NCI-H446 treated with DMSO at 0.1 percent for 48 hours (cell line): ENCODE measurements at places on chromosomes 4 and X.
A peak's percentile ranks its signal among the peaks of the same experiment; 100 is the strongest.

DNA sequence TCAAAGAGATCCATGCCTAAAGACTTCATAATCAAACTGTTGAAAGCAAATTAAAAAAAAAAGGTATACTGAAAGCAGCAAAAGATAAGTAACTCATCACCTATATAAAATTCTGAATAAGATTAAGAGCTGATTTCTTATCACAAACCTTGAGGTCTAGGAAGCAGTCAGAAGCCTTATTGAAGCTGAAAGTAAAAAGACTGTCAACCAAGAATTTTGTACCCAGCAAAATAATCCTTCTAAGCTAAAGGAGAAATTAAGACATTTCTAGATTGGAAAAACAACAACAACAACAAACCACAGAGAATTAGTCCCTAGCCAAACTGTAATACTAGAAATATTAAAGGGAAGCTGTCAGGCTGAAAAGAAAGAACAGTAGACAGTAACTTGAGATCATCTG, 622.9 kb downstream of the PCDH7 start:
- DNase-seq = no peak

- DNase-seq = no peak
Measured at GRCh38 chrX:41542135-41542534, 95.0 kb downstream of the NYX start.

DNA sequence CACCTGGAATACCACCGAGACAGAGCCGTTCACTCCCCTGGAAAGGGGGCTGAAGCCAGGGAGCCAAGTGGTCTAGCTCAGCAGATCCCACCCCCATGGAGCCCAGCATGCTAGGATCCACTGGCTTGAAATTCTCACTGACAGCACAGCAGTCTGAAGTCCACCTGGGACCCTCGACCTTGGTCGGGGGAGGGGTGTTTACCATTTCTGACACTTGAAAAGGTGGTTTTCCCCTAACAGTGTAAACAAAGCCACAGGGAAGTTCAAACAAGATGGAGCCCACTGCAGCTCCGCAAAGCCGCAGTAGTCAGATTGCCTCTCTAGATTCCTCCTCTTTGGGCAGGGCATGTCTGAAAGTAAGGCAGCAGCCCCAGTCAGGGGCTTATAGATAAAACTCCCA, 243.2 kb downstream of the RASL11B start:
- no peak for DNase-seq

- no peak for DNase-seq
Measured at GRCh38 chrX:40130207-40130606, 32.4 kb upstream of the BCOR start.

DNA sequence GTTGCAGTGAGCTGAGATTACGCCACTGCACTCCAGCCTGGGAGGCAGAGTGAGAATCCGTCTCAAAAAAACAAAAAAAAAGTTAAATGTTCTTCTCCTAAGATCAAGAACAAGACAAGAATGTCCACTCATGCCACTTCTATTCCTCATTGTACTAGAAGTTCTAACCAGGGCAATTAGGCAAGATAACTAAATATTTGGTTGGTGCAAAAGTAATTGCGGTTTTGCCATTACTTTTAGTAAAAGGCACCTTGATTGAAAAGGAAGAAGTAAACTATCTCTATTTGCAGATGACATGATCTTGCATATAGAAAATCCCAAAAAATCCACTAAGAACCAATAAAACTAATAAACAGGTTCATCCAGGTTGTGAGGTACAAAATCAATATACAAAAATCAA, 24.0 kb upstream of the SLC7A3 start:
- DNase-seq = no peak

GRCh38 chr4:8748236-8748575, 123.4 kb downstream of the HMX1 start:
- no peak for DNase-seq

GRCh38 chr4:118835571-118836300, at the start of gene SEC24D:
TSS of gene SEC24D (minus strand) at chr4:118836126. CDS start at chr4:118833696, 2,430 bp downstream.
- peak; percentile 64 for DNase-seq

GRCh38 chr4:121814756-121815155, 8.9 kb downstream of the CCNA2 start:
- DNase-seq = no peak

- DNase-seq = no peak
Measured at GRCh38 chrX:39011454-39012221, 210.4 kb downstream of the MID1IP1 start.

DNA sequence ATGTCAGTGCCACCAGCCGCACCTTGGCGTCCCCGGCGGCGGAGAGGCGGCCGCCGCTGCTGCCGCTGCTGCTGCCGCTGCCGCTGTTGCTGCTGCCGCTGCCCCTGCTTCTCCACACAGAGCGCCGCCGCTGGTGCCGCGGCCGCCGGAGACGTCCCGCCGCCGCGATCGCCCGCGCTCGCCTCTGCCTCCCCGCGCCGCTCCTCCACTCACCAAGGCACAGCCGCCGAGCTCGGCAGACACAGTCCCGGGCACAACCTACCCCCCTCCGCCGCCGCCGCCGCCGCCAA, at the start of gene PPP3CA:
Gene PPP3CA (minus strand): TSS at position 260 of the 290 bp plus-strand sequence.
- DNase-seq = no peak

- no peak for DNase-seq
Measured at GRCh38 chr4:48681856-48682255, 98.2 kb downstream of the FRYL start.

GRCh38 chr4:105241451-105241850, 94.8 kb downstream of the TET2 start:
- peak; percentile 76 for DNase-seq

GRCh38 chr4:54104907-54105306, 4.9 kb downstream of the GSX2 start:
- no peak for DNase-seq
